Renal cortical epithelial cell (primary cell): ENCODE measurements at places on chromosomes 6 and 20.

- DNase-seq: no peak
Measured at GRCh38 chr6:25418454-25419052, 139.4 kb downstream of the CARMIL1 start.

DNA sequence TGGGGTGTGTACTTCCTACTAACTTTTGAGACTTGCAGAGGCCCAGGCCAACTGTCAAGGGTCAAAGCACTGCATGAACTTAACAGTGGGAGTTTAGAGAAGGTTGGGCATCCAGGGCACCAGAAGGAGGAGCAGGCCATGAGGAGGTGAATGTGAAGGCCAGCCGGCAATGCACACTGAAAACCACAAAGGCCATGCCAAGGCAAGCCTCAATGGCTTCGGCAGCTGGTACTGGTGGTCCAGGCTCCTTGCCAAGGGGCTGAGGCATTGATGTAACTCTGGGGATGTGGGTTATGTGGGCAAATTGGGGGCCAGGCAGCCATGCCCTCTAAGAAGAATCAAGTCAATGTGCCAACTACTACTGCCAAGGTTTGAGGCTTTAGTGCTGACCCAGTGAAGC lies 222.4 kb downstream of the UNC5CL start:
- DNase-seq: no peak

- no peak for DNase-seq
Measured at GRCh38 chr20:11976966-11977365, 59.3 kb downstream of the BTBD3 start.

DNA sequence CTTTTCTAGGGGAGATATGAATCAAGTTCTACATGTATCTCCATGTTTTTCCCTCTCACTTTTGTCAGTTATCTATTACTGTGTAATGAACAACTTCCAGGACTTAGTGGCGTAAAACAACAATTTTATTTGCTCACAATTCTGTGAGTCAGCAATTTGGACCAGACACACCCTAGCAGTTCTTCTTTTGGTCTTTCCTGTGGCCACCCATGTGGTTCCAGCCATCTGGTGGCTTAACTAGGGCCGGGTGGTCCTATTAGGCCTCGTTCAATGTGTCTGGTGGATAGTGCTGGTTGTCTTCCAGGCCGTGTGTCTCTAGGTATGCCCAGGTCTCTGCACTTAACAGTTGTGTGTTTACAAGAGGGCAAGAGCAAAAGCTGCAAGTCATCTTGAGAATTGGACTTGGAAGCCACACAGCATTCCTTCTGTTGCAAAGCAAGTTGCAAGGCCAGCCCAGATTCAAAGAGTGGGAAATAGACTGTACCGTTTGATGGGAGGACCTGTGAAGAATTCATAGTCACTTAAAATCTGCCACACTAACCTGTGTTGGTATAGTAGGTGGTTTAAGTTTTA lies 20.8 kb upstream of the SLC35D3 start:
- no peak for DNase-seq

GRCh38 chr6:164166996-164167395 lies 752.5 kb downstream of the QKI start:
- DNase-seq: no peak

- DNase-seq: no peak
Measured at GRCh38 chr6:30895343-30895742, 11.0 kb downstream of the DDR1 start.

GRCh38 chr6:154140743-154141142 lies 101.7 kb downstream of the OPRM1 start:
- DNase-seq: peak; percentile 36

- DNase-seq: no peak
Measured at GRCh38 chr20:62665826-62666735, 23.8 kb downstream of the SLCO4A1 start.
